ENCODE measurements at places on chromosomes 4 and X.

DNA sequence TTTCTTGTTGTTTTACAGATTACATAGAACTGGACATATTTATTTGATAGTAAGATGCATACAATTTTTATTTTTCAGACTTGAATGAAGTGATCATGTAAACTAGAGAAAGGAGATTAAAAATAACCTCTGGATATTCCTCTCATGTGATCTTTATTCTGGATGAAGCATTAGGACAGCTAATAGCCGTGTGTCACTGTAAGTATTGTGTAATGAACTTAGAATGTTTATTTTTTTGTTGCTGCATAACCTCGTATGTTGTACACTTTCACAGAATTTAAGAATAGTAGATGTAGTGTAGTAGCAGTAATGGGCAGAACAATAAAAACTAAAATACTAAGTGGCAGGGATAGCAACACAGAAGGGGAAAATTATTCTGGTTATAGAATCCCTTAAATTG is 2094.5 kb upstream of the TENM3 start:
- DNase-seq, result no peak

DNA sequence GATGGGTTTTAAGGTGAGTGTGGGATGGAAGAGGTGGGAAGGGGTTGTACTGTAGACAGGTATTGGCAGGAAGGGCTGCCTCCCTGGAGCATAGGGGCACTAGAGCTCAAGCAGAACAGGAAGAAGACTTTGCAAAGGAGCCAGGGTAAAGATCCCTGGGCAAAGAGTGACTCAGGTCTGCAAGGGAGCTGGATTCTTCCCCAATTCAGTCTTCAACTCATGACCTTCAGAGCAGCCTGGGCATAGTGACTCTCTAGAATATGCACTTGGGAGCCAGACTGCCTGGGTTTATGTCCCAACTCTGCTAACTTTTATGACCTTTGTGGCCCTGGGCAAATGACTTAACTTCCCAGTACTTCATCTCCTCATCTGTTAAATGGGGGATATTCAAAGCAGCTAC is 4.0 kb downstream of the LONRF3 start:
- no peak for DNase-seq

DNA sequence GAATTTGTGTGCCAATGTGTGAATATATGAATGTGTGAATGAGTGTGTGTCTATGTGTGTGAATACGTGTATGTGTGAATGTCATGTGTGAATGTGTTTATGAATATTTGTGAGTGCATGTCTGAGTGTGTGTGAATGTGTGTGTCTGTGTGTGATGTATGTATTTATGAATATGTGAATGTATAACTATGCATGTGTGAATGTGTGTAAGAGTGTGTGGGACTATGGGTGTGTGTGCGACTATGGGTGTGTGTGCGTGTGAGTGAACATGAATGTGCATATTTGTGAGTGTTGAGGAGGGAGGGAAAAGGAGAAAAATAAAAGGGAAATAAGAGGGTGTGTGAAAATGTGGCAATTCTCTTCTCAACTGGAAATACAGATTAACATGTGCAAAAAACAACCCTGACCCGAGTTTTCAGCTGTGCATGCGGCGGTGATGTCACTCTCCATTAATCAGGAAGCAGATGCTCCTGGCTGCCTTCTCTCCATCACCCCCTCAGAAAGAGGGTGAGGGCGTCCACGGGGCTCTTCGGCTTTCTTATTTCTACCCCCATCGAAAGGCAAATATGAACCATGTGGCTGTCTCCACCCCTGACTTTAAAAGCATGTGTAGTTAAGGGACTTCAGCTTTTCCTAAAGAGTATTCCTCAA is 219.8 kb downstream of the MAML3 start:
- peak; percentile 60 for DNase-seq

GRCh38 chr4:74378573-74378972 is 13.6 kb downstream of the EREG start:
- peak; percentile 43 for DNase-seq

- DNase-seq, result peak; percentile 82
These were observed 29.6 kb downstream of the PDK3 start for GRCh38 chrX:24494647-24495075.

- no peak for DNase-seq
These were observed 127.3 kb downstream of the AFAP1 start for GRCh38 chr4:7812231-7812857.

GRCh38 chrX:21972046-21972445 is 31.5 kb downstream of the SMS start:
- no peak for DNase-seq

GRCh38 chr4:94911106-94911505 is 153.4 kb downstream of the BMPR1B start:
- no peak for DNase-seq

- no peak for DNase-seq
These were observed 12.2 kb downstream of the SRD5A3 start for GRCh38 chr4:55358246-55358645.

- DNase-seq, result peak; percentile 68
These were observed 1666.4 kb upstream of the IGFBP7 start for GRCh38 chr4:58776627-58777026.

GRCh38 chr4:110196206-110196870 is 2.1 kb downstream of the ELOVL6 start:
- DNase-seq, result peak; percentile 47

GRCh38 chr4:11416071-11416766 is 12.5 kb downstream of the HS3ST1 start:
- no peak for DNase-seq

DNA sequence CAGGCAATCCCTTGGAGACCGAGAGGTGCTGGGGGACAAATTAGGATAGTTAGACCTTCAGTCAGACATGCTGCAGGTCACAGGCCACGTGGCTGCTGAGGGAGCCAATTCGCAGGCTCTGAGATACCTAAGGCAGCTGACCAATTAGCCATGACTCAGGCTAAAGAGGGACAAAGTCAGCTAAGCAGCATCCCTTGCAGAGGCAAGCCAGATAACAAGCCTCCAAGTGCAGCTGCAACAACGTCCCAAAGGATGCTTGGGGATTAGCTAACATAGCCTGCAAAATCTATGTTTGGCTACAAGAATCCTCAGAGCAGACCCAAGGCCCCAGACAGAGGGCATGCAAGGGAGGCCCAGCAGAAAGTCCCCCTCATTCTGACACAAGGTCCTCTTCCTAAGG is 93.5 kb downstream of the SEL1L3 start:
- DNase-seq, result peak; percentile 64

- DNase-seq, result peak; percentile 1
These were observed 382.0 kb downstream of the GABRG1 start for GRCh38 chr4:45741897-45742296.

DNA sequence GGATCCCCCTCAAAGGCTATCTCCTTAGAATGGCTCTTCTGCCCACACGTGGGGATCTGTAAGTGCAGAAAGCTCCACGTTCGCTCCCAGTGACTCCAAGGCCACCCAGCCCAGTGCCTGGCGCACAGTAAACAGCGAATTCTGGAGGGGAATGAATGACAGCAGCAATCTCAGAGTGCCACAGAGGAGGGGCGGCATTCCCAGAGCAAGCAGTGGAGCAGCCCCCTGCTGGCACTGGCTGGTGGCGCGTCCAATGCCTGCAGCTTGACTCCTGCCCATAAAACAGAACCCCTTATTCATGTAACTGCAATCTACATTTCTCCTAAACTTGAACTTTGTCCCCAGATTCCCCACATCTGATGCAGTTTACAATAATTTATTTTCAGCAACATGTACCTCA is 6.9 kb upstream of the HELT start:
- peak; percentile 24 for DNase-seq

- DNase-seq, result no peak
These were observed 58.5 kb upstream of the SMAD1 start for GRCh38 chr4:145423017-145423708.

GRCh38 chrX:112642349-112642748 is 37.4 kb downstream of the LHFPL1 start:
- peak; percentile 60 for DNase-seq

DNA sequence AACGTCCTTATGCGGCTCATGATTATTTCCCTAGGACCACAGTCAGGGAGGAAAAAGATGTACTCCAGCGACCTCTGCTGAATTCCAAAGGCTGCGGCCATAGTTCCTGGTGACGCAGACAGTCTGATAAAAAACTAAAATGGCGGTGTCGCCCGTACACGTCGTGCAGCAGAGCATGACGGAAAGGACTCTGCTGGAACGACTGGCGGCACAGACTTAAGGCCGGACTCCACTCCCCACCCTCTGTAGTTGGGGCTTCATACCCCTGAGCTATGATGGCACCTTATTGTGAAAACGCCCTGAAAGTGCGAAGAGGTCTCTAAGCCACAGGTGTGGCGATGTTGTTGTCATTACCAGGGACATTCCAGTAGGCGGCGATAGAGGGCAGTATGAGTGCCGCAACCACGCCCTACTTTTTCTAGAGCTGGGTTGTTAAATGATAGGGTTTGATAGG is 90.0 kb upstream of the EDA2R start:
- peak; percentile 67 for DNase-seq

- no peak for DNase-seq
These were observed 233.3 kb downstream of the NDST4 start for GRCh38 chr4:114879916-114880669.

DNA sequence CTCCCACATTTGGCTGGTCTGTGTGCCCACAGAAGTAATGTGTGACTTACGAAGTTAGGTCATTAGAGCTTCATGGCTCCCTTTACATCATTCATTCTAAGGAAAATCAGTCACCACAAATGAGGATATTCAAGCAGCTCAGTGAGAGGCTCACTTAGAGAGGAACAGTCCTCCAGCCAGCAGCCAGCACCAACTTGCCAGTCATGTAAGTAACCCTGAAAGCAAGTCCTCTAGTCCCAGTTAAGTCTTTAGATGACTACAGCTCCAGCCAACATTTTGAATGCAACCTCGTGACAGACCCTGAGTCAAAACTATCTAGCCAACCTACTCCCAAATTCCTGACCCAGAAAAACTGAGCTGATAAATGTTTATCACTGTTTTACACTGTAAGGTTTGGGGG is 71.3 kb downstream of the LRBA start:
- DNase-seq, result peak; percentile 8

GRCh38 chr4:80897537-80898303 is 132.8 kb upstream of the BMP3 start:
- no peak for DNase-seq

DNA sequence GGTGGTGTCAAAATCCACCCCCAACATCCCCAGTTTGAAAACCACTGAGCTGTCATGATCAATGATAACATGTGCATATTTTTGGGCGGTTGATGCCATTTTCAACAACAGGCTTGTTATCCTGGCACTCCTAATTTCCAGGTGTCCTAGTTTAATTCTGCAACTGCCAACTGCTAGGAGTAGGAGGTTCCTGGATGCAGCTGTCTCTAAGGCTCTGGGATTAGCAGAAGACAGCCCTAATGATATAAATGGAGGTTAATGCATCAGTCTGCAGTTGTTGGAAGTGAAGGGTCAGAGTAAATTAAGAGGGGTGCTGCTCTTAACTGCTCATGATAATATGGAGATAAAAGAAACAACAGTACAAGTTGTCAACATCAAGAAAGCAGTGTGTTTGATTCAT is 23.8 kb downstream of the ARFIP1 start:
- DNase-seq, result no peak

- DNase-seq, result no peak
These were observed 199.0 kb downstream of the OPHN1 start for GRCh38 chrX:68234171-68234910.

- no peak for DNase-seq
These were observed 55.3 kb upstream of the SLC25A43 start for GRCh38 chrX:119343856-119344255.

DNA sequence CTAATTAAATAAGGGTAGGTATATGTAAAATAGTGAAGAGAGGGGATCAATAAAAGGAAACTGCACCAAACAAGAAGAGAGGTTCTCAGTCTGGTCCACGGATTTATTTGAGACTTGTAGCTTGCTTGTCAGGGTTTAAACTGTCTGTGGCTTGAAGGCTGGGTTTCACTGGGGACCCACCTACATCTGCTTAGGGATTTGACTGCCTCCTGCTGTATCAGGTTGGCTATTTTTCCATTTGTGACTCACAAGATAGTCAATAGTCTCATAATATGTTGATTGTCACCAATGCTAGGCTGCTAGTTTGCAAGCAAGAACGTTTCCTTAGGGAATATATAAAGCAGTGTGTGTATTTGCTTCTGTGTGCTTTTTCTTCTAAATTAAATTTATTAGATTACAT is 1950.7 kb upstream of the IGFBP7 start:
- DNase-seq, result no peak

GRCh38 chr4:129129143-129129542 is 33.2 kb downstream of the C4orf33 start:
- DNase-seq, result no peak

DNA sequence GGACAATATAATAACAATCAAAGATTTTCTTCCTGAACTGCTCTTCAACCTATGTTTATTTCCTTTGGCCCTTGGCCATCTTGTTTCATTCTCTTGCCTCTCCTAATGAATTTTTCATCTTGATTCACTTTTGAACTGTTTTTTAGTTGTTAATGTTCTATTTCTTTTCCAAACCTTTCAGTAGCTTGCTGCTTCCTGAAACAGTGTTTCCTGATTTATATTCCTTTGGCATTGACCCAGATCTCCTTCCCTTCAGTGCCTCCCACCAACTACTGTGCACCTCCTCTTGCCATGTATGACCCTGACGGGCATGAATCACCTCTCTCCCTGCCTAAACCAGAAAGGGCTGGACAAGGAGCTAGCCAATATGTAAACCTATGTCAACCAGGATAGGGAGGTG is 25.6 kb upstream of the SPP1 start:
- peak; percentile 64 for DNase-seq

DNA sequence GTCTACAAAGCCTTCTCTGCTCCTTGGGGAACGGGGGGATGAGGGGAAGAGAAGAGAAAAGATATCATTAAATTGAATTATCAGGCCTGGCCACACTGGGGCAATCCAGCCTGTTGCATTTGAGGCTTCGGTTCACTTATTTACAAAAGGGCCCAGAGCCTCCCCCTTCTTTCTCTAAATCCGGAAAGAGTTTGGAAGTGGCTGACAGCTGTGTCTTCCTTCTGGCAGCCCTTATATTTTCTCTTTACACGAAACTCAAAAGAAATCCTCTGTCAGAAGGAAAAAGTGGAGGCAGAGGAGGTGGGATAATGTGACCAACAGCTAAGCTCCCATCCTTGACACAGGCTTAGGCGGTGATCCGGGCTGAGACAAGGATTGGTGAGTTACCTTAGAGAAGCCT is 158.3 kb upstream of the TAPT1 start:
- no peak for DNase-seq

DNA sequence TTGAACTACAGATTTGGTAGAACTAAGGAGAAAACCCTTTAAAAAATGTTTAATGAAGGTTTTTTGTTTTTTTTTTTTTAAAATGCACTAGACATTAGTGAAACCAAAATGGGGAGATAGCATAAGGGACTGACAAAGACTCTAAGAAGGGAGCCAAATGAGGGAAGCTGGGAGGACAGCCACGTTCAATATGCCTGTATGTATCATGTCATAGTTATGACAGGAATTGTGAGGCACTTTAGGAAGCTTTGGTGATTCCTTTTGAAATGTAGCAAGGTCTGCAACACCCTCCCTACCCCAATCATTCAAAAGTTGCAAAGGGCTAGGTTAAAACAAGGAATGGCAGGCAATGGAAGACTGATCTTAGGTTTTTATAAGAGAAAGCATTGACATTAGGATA is 526.0 kb downstream of the TLL1 start:
- DNase-seq, result no peak
